ENCODE measurements at places on chromosomes 1 and 21.
A peak's percentile ranks its signal among the peaks of the same experiment; 100 is the strongest.

DNA sequence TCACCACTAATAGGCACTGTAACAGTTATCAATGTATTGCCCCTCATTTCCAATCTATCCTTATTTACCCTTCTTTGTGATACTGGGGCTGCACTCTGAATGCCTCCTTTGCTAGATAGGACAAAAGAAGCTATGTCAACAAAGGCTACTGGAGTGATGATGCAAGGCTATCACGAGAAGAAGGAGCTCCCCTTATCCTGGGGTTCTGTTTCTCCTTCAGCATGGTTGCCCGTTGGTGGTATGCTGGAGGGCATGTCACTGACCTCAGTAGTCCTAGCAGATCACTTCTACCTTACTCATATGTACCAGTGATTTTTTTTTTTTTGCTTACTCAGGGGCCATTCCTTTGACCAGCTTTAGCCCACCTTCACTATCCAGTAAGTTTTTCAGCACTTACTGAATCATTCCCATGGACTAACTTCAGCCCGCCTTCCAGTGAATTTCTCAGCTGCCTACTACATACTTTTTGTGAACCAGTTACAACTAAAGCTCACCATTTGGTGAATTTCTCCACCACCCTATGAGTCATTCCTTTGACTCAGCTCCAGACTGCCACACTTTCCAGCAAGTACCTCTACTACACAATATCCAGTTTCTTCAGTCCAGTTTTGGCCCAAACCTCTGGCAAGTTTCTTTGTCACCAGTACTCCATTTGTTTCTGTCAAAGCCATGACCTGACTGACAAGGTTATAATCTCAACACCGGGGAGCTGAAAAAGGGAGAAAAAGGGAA is 944.5 kb downstream of the KCNT2 start:
- DNase-seq: peak; percentile 74

- no peak for DNase-seq
Observed at GRCh38 chr21:46154955-46155513, 345 bp downstream of the FTCD start.

GRCh38 chr1:101314244-101314643 is 77.4 kb downstream of the S1PR1 start:
- peak; percentile 45 for DNase-seq

- peak; percentile 59 for DNase-seq
Observed at GRCh38 chr1:40030528-40031135, 9.9 kb upstream of the CAP1 start.

DNA sequence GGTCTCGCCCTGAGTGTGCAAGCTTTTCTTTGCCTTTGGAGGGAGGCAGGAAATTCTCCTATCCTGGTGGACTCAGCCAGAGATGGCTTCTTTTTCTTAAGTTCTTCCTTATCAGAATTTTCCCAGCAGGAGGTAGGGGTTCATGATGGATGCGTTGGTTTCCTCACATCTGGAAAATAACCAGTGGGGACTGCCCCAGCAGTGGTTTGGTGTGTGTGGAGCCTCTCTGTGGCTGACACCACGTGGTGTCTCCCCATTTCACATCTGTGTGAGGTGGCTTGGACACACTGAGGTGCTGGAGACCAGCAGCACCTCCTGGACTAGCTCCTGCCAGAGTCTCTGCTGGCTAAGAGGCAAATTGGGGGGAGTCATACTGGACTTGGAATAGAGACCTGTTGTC is 32.6 kb downstream of the B3GALT5 start:
- no peak for DNase-seq

DNA sequence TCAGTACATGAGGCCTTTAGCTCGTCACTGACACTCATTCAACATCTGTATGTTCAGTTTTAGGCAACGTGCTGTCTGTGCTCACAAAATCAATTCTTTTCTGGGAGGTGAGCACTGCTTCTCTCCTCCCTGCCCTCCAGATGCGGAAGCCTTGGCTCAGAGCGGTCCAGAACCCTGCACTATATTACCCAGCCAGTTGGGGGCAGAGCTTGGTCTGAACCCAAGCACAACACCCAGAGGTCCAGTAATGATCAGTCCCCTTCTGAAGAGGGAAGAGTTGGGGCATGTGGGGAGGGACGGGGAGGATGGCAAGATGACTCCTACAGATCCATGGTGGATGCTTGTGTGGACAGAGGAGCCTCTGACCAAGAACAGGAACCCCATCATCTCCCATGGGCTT is 5.6 kb upstream of the DSCAM start:
- DNase-seq: no peak

DNA sequence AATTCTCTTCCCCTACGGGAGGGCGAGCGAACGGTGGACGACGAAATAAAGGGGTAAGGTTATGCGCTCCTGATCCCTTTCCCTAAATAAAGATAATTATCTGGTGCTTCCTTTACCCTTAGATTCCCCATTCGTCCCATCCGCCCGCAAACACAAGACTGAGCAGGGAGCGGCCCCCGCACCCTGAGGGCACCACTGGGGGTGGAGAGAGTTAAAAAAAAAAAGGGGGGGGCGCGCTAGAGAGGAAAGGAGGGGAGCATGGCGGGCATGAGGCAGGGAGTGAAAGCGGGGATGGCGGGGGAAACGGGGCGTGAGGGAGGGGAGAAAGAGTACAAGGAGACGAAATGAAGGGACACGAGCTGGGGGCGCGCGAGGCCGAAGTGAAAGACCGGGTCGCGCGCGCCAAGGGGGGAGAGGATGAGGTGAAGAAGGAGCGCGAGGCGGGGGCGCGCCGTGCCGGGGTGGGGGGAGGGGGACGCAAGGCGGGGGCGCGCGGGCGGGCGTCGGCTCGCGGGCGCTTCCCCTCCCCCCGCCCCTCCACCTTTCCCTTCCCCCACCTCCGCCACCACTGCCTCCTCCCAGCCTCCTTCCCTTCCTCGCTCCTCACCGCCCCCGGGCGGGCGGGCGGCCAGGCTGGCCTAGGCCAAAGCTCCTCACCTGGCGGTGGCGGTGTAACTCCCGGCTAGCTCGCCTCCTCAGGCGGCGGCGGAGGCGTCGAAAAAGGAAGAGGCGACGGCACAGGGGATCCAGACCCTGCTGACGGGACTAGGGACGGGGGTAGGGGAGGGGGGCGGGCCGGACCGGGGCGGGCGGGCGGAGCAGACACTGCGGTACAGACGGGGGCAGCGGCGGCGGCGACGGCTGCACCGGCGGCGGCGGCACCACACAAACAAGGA is 448 bp downstream of the GATAD2B start:
- DNase-seq: no peak

DNA sequence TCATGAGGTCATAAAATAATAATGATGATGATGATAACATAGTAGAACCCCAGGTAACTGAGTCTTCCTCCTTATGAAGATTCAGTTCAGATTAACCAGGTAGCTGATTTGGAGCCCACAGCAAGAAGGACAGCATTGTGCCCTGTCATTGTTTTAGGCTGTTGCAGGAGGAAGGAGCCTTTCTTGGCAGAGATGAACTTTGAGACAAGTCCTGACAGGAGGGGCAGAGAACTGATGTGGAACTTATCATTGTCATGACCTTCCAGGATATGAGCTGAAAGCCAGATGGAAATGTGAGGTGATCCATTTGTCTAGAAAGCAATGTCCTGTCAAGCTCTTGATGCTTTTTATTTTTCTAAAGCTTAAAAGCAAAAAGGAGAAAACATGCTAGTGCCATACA is 132.6 kb upstream of the COA6 start:
- no peak for DNase-seq

DNA sequence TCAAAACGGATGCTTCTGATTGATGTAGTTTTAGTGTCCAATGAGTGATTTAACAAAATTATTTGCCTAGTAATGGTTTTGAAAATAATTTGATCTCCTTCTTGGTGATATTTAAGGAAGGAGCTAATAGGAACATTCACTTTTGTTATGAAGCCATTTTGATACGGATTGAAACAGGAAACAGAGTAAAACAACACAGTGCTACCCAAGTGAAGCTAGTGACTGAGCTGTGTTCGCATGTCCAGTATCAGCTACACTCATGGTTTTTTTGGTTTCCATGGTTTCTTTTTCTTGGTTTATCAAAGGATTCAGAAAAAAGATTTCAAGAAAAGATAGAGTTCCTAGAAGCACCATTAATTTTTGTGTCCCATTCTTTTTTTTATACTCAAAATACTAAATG is 40.1 kb upstream of the PLEKHO1 start:
- no peak for DNase-seq

- no peak for DNase-seq
Observed at GRCh38 chr1:245180496-245181157, 25.8 kb downstream of the KIF26B start.

DNA sequence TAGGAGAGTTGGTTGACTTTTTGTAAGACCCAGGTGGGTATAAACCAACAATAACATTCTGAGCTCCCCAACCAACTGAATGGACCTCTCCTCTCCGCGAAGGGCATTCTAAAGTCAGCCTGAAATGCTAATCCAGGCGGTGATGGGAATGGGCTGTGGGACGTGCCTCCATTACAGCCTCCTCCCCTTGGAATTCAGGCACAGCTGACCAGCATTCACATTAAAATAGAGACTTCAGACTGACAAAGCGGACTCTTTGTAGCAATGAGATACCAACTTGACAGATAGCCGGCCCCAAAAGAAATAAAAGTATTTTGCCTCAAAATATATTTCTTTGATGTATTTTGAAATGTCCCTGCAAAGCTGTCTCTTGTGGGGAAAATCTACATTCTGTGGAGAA is 101.7 kb downstream of the KIF26B start:
- DNase-seq: no peak

GRCh38 chr1:77514921-77515776 is 167.3 kb downstream of the ZZZ3 start:
- peak; percentile 68 for DNase-seq

- no peak for DNase-seq
Observed at GRCh38 chr1:116461723-116462122, 88.7 kb downstream of the ATP1A1 start.

DNA sequence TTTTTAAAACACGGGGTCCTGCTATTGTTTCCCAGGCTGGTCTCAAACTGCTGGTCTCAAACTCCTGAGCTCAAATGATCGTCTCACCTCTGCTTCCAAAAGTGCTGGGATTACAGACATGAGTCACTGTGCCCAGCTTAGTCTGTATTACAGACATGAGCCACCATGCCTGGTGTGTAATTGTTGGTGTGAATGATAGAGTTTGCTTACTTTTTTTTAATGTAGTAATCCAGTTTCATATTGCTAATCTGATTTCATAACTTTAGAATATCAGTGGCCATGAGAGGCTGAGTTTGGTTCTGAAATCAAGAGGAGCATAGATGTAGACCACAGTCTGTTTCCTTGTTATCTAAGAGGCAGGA is 3.4 kb downstream of the EPB41 start:
- no peak for DNase-seq

- no peak for DNase-seq
Observed at GRCh38 chr1:170156594-170156993, 10.8 kb downstream of the NTMT2 start.

GRCh38 chr21:15731243-15731613 is 1.4 kb downstream of the USP25 start:
- DNase-seq: no peak

DNA sequence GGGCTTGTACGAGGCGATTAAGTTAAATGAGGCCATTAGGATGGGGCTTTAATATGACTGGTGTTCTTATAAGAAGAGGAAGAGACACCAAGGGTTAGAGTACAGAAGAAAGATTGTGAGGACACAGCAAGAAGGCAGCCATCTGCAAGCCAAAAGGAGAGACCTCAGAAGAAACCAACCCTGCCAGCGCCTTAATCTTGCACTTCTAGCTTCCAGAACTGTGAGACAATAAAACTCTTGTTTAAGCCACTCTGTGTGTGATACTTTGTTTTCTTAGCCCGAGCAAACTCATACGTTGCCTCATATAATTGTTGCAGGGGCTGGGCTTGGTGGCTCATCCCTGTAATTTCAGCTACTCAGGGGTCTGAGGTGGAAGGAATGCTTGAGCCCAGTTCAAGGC is 33.6 kb upstream of the RGS16 start:
- no peak for DNase-seq

DNA sequence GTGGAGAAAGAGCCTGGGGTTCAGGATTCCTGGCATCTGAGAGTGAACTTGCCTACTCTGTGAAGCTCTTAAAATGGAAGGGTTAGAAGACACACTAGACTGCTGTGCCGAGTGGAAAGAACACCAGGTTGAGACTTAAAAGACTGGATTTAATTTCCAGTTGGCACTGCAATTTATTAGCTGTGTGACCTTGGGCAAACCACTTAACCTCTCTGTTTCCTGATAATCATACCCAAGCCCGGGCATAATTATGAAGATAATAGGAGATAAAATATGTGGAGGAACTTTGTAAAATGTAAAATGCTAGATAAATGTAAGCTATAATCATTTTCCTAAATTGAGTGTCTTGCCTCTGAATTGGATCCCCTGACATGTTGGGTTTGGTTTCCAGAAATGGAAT is 4.7 kb upstream of the LHX4 start:
- DNase-seq: no peak

DNA sequence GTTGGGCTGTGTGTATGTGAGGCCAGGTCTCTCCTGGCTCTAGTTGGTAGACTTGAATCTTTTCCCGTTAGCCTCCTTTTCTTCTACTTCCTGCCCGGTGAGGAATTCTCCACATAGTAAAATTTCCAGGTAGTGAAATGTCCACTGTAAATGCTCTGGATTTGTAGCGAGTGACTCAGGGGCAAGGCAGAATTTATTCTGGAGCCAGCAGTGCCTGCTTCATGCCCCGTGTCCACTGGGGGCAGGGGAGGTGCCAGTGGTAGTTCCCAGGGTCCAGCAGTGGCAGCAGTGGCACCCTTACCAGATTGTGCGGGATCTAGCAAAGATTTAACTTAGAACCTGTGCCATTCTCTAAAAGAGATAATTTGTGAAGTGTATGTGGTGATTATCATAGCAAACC is 74.5 kb upstream of the USP24 start:
- no peak for DNase-seq

DNA sequence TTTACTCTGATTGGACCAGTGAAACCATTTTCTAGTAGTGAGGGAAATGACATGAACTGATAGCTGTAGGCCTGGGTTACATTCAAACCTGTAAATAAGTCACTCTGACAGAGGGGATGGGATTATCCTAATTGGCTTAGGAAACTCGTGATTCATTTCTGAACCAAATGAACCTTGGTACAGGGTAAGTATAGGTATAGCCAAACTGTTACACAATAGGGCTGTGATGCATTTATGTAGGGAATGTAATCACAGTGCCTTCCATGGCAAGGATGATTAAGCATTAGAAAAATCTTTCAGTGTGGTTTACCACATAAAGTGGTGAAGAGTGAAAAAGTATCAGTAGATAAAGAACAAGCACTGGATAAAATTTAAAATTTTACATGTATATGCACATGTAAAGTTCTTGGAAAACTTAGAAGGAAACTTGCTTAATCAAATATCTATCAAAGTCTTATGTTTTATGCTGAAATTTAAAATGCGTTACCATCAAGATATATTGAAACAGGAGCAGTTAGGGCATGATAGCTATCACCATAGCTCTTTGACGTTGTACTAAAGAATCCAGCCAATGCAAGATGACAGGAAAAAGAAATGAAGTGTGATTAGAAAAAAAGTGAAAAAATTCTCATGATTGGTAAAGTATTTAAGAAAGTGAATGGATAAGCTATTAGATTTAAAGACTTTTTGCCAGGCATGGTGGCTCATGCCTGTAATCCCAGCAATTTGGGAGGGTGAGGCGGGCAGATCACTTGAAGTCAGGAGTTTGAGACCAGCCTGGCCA is 63.0 kb downstream of the RABGAP1L start:
- DNase-seq: peak; percentile 78

GRCh38 chr1:204225841-204226735 is 12.3 kb upstream of the GOLT1A start:
- DNase-seq: no peak

Measured in fibroblast of pulmonary artery (primary cell).